NCI-H526 (cell line): ENCODE measurements at places on chromosomes 13 and 19.
A peak's percentile ranks its signal among the peaks of the same experiment; 100 is the strongest.

GRCh38 chr19:45556835-45557234 is 27.8 kb downstream of the OPA3 start:
- no peak for DNase-seq

DNA sequence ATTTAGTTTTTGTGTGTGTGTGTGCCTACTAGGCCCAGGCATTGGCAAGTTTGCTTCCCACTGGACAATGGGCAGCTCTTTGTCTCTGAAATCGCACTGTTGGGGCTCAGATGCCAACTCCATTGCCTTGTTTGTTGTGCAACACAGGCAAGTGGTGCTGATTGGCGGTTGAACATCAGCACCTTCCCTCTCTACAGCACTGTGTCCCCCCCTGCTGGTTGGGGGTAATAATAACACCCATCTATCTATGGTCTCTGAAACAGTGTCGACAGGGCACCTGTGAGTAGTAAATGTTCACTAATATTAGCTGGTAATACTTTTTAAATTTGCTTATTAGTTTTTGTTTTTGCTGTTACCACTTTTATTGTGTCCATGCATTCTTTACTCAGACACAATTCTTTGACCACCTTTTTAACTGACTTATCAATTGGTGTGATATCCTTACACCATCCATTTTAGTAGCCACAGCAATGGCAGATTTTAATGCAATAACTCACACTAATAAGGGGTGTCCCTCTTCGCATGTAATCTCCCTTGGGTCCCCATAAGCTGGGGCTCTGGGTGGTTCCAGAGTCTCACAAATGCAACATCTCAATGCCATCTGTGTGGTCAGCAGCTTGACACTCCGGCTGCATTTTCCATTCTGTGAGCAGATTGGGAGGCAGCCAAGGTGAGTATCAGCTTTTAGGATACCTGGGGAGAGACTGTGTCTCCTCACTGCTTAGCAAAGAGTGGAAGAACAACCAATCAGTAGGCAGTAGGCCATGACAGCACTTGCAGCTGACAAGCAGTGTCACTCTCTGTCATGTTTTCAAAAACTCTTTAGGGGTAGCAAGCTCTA is 47.7 kb upstream of the UQCRFS1 start:
- DNase-seq = peak; percentile 64

DNA sequence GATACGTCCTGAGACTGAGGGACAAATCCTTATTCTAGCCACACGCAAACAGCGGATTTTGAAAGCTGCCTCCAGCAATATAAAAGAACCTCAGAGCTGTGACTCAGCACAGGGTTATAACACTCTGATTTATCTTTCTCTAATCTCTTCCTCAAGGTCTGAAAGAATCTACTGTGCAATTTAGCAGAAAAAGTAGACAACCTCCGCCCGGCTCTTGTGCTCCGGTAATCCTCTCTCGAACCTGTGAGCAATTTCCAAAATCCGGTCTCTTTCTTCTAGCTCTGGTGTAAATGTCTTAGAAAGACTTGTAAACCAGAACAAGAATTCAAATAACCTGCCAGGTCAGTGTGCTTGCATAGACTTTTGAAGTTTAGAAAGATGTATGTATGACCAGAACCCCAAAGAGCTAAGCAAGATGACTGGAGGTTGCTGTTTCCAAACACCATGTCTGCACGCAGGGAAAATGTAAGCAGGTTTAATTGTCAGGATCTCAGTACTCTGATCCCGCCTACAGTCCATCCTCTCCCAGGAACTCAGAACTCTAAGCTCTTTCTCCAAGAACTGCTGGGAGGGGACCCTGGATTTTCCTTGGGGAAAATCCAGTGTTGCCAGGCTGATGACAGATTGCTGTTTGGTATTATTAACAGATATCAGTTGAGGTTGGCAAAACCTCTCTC is 338.1 kb downstream of the RFC3 start:
- DNase-seq = no peak

DNA sequence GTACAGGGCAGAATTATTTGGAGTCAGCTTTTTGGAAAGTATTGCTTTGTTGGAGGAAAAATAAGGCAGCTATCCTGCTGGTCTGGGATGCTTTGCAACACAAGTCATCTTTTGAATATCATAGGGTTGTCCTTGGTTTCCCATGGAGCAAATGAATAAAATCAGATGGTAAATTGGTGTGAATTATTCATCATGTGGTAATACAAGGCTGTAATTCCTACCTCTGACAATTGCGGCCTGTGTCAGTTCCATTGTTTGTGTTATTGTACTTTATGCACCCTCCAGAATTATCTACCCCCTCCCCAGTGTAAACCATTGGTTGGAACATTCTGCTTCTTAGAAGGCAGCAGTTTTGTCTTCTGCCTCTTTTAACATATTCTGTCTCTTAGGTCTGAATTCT is 46.2 kb downstream of the RNASEH2B start:
- DNase-seq = no peak

- DNase-seq = no peak
These were observed 5.0 kb downstream of the KLK4 start for GRCh38 chr19:50906217-50906616.

DNA sequence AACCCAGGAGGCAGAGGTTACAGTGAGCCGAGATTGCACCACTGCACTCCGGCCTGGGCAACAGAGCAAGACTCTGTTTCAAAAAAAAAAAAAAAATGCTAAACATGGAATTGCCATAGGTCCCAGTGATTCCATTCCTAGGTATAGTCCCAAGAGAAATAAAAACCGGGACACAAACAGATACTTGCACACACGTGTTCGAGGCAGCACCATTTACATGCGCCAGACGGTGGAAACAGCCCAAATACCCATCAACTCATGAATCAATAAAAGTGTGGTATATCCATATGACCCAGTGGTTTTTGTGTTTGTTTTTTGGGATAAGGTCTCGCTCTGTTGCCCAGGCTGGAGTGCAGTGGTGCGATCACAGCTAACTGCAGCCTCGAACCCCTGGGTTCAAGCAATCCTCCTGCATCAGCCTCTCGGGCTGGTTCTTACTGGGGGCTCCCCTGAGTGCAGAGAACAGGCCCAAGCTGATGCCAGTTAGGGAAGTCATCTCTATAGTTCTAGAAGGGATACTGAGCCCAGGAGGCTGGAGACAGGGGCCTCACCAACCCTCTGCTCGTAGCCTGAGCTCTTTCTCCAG is 8.5 kb downstream of the KLF2 start:
- no peak for DNase-seq

DNA sequence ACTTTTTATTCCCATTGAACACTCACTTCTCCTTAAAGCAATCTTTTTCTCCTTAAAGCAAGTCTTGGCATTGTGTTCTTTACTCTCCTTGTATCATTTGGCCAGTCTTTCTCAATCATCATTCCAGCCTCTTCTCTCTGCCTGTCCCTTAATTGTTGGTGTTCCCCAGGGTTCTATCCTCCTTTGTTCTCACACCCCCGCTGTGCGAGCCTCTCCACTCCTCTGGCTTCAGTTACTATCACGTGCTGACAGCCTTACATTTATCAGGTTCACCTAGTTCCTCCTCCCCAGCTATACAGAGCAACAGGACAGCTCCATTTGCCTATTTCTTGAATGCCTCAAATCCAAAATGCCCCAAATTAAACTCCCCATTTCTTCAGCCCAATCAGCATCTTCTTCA is 24.6 kb downstream of the CYSLTR2 start:
- DNase-seq = no peak

DNA sequence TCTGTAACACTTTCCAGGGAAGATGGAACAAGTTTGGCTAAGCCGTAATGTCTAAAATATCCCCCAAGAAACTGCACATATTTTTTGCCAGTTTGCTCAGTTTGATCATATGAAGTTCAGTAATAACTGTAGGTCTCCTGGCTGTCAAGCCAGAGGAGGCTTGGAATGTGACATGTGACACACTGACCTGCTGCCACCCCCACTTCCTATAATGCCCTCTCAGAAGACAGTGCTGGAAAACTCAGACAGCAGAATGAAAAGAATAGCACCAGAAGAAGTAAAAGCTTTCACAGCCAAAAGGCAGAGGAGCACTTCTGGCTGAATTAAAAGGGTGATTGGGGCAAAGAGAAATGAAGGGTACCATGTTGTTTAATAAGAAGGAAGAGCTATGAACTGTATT is 67.4 kb upstream of the UBAC2 start:
- no peak for DNase-seq

DNA sequence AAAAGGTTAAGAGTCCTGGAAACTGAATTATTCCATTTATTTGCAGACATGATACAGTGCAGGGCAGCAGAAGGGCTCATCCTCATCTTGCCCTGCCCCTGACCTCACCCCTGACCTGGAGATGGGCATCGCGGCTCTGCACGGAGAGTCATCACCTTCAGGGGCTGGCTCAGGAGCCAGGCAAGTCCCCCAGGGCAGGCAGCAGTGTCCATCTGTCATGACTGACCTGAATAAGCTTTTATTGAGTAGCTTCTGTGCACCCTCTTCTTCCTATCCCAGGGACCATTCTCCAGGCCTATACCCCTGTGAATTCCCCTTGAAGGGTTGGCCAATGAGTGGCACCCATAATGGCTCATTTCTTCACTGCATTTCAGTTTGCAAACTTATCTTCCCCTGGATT is 484.2 kb downstream of the ZNF536 start:
- no peak for DNase-seq

DNA sequence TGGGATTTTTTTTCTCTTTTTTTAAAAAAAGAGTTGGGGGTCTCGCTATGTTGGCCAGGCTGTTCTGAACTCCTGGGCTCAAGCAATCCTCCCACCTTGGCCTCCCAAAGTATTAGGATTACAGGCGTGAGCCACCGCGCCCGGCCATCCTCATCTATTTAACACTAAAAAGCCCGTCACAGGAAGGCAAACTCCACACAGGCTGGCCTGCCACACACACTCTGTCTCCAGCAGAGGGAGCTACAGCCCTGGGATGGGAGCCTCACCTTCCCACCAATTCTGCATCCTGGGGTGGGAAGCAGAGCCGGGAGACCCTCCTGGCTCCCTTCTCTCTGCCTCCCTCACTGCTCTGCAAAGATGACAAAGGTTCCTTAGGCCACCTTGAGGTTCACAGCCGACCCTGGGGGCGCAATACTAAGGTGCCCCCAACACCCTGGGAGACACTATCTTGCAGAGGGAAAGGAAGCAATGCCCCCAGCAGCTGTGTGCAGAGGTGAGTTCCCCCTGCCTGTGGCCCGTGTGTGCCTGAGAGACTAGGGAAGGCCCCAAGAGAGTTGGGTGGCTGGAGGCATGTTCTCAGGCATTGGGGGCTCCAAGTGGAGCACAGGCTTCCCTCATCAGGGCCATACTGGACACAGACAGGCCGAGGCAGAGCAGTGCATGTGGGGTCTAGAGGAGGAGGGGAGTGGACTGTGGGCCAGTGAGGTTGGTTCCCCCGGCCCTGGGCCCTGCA is 27.4 kb upstream of the TIMM44 start:
- DNase-seq = peak; percentile 43

- no peak for DNase-seq
These were observed 203.6 kb upstream of the NBEA start for GRCh38 chr13:34738254-34738992.

GRCh38 chr13:49608651-49609331 is 19.5 kb upstream of the ARL11 start:
- no peak for DNase-seq

- DNase-seq = no peak
These were observed 4.2 kb downstream of the SPINT2 start for GRCh38 chr19:38268539-38268938.

DNA sequence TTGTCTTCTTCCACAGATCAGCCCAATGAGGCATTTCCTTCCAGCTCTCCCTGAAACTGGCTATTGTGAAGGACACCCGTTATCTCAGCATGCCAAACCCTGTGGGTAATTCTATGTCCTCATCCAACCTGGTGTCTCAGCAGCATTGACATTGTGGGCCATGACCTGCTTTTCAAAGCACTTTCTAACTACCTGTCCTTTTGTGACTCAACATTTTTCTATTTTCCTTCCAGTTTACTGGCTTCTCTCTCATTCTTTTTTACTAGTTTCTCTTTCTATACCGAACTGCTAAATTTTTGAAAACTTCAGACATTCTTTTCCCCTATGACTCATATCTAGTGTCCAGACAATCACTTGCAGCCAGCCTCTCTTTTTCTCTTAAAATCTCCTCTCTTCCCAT is 136.4 kb upstream of the HTR2A start:
- DNase-seq = no peak

DNA sequence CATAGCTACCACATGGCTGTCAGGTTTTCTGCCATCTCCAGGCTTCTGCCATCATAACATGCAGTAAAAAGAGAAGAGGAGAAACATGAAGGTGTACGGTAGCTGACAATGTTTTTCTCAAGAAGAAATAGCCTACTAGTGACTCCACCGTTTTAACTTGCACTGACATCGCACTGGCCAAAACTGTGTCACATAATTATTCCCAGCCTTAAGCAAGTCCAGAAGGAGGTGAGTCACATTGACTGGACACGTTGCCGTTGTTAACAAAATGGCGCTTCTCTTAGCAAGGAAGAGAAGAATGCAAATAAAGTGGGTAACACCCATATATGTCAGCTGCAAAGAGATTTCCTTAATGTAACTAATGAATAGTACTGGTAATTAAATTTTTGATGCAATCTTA is 810.4 kb upstream of the SLC10A2 start:
- no peak for DNase-seq

DNA sequence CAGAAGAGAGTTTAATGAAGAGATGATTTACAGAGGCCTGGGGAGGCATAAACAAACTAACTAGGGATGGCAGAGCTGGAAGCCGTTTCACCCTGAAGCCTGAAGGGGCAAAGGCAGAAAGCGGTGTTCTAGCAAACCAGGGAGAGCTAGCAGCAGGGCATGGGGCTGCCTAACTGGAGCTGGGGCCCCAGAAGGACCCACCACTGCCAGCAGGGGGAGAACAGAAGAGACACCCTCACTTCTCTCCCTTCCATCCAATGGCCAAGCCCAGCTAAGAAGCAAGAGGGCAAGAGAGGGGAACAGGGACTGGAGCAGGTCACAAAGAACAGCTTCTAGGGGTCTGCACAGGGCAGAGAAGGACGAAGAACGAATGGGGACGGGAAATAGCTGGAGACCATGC is 195.5 kb downstream of the KATNAL1 start:
- DNase-seq = peak; percentile 57

DNA sequence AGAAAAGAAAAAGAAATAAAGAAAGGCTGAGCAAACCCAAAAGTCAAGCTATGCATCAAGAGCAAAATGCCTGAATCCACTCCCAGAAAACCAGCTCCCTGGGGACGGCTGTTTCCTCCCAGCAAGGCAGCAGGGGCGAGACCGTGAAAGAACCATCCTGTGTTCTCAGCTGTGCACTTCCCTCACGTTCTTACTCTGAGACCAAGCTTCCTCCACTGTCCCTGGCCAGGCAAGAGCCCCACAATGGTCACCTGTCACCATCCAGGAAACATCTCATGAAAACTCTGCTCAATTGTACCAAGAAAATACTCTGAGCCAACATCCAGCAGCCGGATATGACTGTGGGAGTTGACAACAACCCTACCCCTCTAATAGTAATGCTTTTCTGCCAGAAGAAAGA is 22.9 kb downstream of the RAB20 start:
- DNase-seq = no peak
